ENCODE measurements at places on chromosomes 3 and 15. TPM values are rescaled to one million over a fixed set of nuclear protein-coding genes. Genes with fewer than 3 reads are reported as not detected.

PPM1L gene
- total RNA-seq, result 90.3 TPM

RAD54L2 gene
- total RNA-seq, result 23.2 TPM

CLDN16 gene
- under 0.01 TPM for total RNA-seq

DNA sequence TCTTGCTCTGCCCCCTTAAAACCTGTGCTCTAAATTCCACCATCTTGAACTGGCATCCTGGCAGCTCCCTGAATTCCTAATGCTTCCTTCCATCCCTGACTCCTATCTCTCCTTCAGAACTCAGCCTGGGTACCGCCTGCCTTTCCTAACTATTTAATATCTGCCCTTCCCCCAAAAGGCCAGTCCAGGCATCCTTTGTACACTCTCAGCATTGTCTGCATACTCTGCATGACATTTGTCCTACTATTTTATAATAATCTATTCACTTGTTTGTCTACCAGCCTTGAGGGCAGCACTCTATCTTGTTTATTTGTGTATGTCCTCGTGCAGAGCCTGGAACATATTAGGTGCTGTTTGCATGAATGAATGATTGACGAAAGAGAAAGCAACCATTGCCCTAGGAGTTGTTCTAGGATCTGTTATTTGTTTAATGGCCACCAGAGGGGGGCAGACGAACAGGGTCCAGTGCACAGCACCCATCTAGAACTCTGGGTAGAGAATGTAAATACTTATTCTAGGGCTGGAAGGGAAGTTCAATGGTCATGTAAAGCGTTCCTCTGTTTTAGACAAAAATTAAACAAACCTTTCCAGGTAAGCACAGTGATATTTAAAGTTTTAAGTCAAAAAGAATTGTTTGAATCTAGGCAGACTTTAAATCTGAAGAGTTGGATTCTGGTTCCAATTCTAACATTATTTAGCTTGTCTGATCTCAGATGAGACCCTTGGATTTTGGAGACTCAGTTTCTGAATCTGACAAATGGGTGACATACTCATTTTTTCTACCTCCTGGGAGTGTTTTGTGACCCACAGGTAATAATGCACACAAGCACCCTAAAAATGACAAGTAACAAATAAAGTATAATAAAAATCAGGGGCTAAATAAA lies 125.8 kb upstream of the GALNT15 start:
- peak; percentile 17 for DNase-seq

DNA sequence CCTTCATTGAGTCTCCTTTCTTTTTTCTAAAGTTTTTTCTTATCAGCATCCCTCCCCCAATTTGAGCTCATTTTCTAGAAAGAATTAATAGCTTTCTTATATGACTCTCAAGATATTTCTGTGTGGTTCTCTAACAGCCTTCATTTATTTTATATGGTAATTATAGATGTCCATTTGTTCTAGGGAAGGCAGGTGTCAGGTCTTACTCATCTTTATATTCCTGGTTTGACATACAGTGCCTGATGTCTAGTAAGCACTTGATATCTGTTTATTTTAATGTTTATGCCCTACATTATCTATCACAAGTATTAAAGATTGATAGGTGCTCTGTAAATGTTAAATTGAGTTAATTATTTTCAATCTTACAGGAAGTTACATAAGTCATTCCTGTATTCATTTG lies 426.7 kb upstream of the TPRG1 start:
- no peak for DNase-seq

DNA sequence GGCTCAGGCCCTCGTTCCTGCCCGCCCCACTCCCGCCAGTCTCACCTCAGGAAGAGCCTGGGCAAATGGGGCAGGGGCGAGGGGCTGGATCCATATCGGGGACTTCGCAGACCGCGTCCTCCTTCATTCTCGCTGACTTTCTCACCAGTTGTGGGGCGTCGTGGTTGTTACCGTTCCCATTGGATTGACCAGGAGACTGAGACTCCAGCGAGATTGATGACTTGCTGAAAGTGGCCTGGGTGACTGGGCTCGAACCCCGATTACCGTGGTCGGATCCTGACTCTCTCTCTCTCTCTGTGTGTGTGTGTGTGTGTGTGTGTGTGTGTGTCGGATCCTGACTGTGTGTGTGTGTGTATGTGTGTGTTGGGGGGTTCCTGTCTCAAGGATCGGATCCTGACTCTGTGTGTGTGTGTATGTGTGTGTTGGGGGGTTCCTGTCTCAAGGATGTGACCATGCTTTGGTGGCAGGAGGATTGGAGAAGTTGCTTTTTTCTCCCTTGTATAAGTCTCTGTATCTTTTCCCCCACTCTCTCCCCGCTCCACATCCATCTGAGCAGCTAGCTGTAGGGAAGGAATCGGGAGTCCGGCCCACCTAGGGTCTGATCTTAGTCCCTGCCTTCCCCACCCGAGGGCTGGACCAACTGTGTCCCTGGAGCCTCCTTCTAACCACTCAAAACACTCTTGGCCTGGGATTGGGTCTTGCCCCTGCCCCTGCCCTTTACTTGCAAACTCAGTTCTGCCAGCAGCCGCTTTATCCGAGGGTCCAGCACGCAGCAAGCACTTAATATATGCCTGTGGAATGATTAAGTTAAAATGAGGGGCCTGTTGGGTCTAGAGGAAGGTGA lies 603 bp downstream of the PLEKHO2 start:
- no peak for DNase-seq

DNA sequence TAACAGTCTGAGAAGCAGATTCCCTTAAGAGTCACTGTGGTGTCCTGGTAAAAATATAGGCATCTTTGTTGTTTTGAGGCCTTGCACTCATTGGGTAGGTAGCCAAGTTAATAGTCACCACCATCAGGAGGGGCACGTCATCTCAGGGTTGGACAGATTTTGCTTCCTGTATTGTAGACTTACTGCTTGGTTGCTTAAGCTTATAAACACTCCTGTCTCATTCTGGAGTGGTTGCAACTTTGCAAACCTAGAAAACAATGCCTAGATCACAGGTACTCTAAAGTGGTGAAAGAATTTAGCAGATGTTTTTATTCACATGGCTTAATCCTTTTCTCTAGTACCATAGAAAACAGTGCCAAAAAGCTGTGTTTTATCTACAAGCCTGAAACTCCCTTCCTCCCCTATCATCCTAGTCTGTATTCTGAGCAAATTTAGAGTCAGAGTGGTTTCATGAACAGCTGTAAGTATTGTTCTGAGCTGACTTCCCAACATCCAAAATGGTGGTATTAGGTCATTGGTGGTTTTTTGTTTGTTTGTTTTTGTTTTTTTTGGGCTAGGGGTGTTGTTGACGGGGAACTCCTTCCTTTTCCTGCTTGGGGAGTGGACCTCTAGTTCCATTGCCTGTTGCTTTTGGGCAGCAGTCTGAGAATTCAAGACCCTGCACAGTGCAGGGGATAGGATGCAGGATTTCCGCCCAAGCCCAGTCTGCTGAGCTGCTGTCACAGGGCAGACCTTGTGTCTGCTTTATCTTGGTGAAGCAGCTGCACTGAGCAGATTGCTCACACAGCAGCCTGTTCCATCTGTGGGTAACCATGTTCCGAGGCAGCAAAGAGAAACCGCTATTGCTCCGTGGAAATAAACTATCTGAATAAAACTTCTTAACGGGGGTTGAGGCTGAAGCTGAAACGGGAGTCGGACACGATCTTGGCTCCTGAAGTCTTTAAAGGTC lies 202.0 kb downstream of the AKAP13 start:
- no peak for DNase-seq

DNA sequence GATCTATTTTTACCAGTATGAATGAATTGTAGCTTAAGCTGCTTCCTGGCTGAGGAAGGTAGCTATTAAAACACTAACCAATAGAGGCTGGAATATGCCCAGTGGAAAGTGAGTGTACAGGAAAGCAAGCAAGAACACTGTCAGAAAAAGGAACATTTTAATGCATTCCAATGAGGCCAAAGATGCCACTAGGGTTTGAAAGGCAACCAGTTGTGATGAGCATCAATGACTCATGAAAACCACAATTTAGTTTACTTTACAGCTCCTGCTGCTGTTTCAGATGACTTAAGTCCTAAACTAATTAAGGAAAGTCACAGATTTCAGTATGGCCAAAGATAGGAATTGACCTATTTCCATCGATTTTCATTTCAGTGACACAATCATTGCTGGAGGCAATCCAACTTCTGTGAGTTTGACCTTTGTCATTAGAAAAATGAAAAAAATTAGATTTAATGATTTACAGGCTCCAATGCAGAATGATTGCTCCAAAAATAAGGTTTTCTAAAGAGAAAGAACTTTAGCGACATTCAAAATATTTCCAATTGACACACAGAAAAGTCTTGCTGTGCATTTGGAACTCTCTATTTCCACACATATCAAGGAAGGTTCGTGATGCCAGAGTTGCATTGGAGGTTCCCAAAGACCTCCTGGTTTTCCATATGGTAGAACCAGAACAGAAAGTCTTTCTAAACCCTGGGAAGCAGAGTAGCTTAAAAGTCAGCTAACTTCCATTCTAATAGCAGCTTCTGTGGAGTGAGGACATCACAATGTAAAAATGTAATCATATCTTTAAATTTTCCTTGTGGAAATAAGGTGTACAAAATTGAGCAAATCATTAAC lies 103.0 kb downstream of the SUCNR1 start:
- DNase-seq, result no peak

DNA sequence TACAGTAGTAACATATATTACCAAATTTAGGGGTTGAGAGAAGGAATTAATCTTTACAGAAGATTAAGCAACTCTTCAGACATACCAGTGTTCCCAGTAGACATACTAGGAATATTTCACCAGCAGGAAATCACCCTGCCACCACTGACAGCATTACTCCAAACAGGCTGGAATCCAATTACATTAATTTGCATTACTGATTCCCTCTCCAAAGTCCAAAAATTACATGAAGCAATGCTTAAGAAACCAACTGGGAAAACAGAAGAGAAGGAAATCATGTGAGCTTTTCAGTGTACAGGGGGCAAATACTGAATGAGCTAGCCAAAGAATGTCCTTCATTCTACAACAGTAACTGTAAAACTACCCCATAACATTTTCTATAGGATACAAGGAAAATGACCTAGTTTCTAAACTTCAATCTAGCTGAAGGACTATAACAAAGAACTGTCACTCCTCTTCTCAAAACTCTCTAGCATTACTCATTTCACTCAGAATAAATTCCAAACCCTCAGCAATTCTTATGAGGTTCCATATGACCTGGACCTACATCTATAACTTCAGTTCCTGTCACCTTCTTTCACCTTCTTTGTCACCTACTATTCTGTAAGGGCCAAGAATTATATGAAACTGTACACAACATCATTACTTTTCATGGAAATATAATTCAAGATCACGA lies 72.7 kb downstream of the INO80 start:
- DNase-seq, result no peak

Data from occipital lobe (tissue), 3 donors.